Activated T-helper 2 cell treated with anti-CD3 and anti-CD28 coated beads, Interferon-gamma antibody, Interleukin-2, Interleukin-4, amounts not matched to agents 10 μg/mL and 5 μg/mL and 100 μg/mL, durations not matched to agents 14 hours and 24 hours and 36 hours (primary cell): ENCODE measurements at places on chromosomes 13 and 19. TPM values are rescaled to one million over a fixed set of nuclear protein-coding genes. Genes with fewer than 3 reads are reported as not detected.

Gene PRKCG
- not detected in 2 replicates for total RNA-seq

Gene SLC1A6
- total RNA-seq, result not detected in 2 replicates

Gene CEBPA
- 0.73 and 0.90 TPM in 2 replicates for total RNA-seq

Gene CYP4F8
- not detected in 2 replicates for total RNA-seq

Gene TNNT1
- total RNA-seq, result 0.27 and 1.3 TPM in 2 replicates

Gene SPRED3
- total RNA-seq, result 3.2 TPM in 2 replicates

Gene TMEM255B
- 2.1 and 2.2 TPM in 2 replicates for total RNA-seq

Gene RASGRP4
- total RNA-seq, result 17.6 and 20.0 TPM in 2 replicates

Gene ABHD17A
- 100 and 102 TPM in 2 replicates for total RNA-seq

Gene BORCS8
- 28.8 and 33.2 TPM in 2 replicates for total RNA-seq

Gene PRR20C
- total RNA-seq, result not detected in 2 replicates

Gene GNG7
- total RNA-seq, result 0.16 TPM in 2 replicates

Gene HSH2D
- 42.3 and 43.5 TPM in 2 replicates for total RNA-seq

Gene SLC46A3
- total RNA-seq, result 2.8 and 3.1 TPM in 2 replicates

Gene FPR1
- total RNA-seq, result not detected in 2 replicates

Gene ZNF536
- total RNA-seq, result not detected in 2 replicates

Gene FOSB
- total RNA-seq, result 10.2 and 10.9 TPM in 2 replicates

Gene HS6ST3
- total RNA-seq, result not detected in 2 replicates

Gene KASH5
- total RNA-seq, result 0.14 and 0.28 TPM in 2 replicates

Gene ZNF285
- 0.25 TPM in 1 of 2 replicates, not detected in the other for total RNA-seq

Gene BLOC1S3
- total RNA-seq, result 9.7 and 10.8 TPM in 2 replicates

Gene DEDD2
- 32.1 and 33.6 TPM in 2 replicates for total RNA-seq

Gene ZNF418
- total RNA-seq, result 1.1 and 2.1 TPM in 2 replicates

Gene CEACAM16
- not detected in 2 replicates for total RNA-seq

Gene PTGER1
- 1.1 and 1.6 TPM in 2 replicates for total RNA-seq

Gene KCNC3
- total RNA-seq, result 17.6 and 19.2 TPM in 2 replicates

Gene IZUMO2
- not detected in 2 replicates for total RNA-seq

Gene PPFIA3
- 3.6 and 5.0 TPM in 2 replicates for total RNA-seq

Gene TYROBP
- 0.39 TPM in 1 of 2 replicates, not detected in the other for total RNA-seq
